ENCODE measurements at places on chromosomes 11 and 22. TPM values are rescaled to one million over a fixed set of nuclear protein-coding genes. Genes with fewer than 3 reads are reported as not detected.

DNA sequence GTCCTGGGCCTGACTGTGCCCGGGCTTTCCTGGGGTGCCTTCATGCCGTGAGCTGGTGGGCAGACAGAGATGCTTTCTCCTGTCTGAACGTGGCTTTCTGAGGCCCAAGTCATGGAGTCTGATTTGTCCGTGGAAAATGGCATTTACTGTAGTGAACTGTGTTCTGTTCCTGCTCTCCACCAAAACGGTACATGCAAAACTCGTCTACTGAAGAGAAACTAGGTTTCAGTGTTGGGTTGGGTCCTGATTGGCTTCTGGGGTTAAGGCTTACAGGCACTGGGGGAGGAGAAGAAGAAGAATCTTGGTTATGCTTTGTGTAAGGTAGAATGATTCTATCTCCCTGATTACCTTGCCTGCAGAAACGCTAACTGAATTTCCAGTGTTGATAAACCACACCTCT is 541.7 kb downstream of the NTM start:
- DNase-seq, result no peak

GRCh38 chr11:116170526-116171120 is 602.2 kb downstream of the BUD13 start:
- DNase-seq, result no peak

- peak; percentile 94 for DNase-seq
Observed at GRCh38 chr11:118908901-118909618, 16.7 kb downstream of the BCL9L start.

DNA sequence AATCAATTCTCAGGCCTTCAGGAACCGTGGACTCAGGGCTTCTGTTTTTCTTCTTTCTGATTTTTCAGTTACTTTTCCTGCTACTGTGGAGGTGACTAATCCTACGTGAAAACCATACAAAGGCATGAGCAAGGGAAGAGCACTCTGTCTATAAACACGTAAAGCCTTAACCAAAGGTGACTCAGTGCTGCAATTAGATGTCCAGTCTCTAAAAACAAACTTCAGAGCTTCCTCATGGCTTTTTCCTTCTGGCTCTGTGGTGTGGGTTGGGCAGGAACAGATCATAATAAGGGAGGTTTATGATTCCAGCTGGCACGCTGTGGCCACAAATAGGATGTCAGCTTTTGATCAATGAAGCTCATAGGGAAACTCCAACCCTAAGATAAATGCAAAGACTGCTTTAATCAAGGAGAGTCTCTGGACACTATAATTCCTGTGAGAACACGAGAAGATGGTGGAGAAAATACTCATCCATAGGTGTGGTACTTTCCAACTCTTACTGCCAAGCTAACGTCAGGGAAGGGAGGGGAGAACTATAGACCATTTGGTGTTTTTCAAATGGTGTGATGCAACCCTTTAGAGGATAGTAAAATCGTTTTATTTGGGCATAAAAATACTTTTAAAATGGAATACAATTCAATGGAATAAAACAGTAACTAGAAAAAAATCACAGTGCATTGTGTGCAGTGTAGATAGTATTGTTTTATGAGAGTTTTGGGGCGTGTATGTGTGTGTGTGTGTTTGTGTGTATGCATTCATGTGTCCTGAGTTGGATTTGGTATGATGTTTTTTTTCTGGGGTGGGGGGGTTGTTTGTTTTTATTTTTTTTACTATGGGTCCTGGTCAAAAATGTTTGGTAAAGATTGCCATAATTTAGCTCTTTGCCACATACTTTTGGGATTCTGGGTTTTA is at the start of gene NXPE2:
Gene NXPE2, plus strand, starts transcription at position 403 of the 912 bp plus-strand sequence. Its CDS starts 49 bp downstream, at position 452.
- peak; percentile 18 for DNase-seq

- no peak for DNase-seq
Observed at GRCh38 chr22:48340727-48341709, 1486.7 kb downstream of the BRD1 start.

GRCh38 chr22:35618427-35619223 is 1.5 kb upstream of the MB start:
- no peak for DNase-seq

DNA sequence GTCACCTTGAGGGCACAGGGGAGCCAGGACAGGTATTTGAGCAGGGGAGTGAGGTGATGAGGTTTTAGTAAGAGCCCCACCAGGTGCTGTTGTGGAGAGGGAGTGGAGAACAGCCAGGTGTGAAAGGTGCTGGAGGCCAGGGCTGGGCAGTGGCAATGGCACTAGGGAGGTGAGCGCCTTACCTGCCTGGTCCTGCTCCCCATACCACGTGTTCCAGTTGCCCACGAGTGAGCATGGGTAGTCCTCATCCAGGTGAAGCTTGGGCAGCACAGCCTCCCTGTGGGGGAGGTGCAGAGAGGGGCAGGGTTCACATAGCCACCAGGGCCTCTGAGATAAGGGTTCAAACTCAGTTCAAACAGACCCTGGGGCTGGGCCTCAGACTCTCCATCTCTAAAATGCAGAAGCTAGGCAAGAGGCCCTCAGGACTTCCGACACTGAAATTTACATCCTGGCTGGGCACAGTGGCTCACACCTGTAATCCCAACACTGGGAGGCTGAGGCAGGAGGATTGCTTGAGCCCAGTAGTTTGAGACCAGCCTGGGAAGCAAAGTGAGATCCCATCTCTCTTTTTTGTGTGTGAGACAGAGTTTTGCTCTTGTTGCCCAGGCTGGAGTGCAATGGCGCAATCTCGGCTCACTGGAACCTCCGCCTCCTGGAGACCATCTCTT is 11.8 kb downstream of the NIPSNAP1 start:
- DNase-seq, result no peak

DNA sequence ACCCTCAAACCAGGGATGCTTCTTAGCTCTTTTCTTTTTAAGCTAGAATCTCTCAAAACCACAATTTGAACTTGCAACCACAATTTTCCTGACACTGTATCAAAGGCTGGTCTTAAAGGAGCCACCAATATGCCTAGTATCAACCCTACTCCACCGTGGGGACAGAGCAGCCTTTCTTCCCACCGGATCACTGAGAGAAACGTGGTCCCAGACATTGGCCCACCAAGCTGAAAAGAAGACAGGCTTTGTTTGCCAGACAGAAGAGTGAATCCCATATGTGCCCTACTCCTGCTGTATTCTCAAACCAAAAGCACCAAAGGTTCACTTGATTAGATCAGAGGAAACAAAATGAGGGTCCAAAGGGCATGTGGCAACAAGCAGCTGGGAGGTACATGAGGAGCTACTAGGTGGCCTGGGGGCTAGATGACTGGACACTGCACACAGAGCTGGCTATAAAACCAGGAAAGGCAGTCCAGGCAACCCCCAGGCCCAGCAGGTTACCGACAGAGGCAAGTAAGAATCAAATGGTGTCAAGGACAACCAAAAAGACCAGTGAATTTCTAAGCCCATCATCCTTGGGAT is 3.6 kb upstream of the VWCE start:
- DNase-seq, result no peak

GRCh38 chr11:40393511-40393910 is 1065.9 kb downstream of the LRRC4C start:
- DNase-seq, result no peak

DNA sequence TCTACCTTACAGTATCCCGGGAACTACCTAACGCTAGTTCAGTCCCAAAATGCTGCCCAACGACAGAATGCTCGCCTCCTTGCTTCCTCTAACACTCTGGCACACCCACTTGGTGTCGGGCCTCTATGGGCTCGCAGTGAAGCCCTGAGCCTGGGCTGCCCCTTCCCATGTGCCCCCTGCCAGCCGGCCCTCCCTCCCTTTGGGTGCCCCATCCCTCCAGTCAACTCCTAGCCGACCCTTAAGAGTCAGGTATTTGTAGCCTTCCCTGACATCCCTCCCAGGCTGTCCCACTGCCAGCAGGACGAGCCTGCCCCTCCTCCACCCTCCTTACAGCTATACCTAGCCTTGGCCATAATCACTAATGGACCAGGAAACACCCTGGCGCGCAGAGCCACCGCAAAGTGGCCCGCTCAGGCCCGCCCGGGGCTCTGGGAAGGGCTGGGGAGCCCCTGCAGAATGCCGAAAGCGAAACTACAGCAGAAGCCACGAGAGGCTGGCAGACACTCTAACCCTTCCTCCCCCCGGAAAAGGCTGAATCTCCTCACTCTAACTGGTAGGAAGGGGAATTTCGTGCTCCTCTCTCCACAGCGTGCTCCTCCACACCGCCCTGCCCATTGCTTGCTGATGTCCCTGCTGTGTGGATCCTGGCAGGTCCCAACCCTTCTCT is 8.2 kb downstream of the CBX7 start:
- DNase-seq, result no peak

ACER3 gene
- polyA plus RNA-seq, result 9.4 TPM

TSG101 gene
- polyA plus RNA-seq, result 104 TPM

OR2AT4 gene
- polyA plus RNA-seq, result 0.09 TPM

OR4D5 gene
- not detected for polyA plus RNA-seq

PRG3 gene
- 0.33 TPM for polyA plus RNA-seq

LRRC74B gene
- polyA plus RNA-seq, result 0.16 TPM

Measured in muscle of back (tissue), 13 donors.